ENCODE measurements at places on chromosomes 4 and X.

GRCh38 chrX:9785254-9785943 lies 830 bp upstream of the SHROOM2 start:
- no peaks in the 10 kb centered on the region for H3K27me3 ChIP-seq
- DNase-seq, result no peak
- H3K4me1 ChIP-seq, result peaks cover 25% of the 10 kb centered on the region
- H3K27ac ChIP-seq, result no peak overlapping the region

GRCh38 chrX:40603446-40603845 lies 19.8 kb upstream of the MPC1L start:
- peaks cover 16% of the 10 kb centered on the region for H3K36me3 ChIP-seq
- H3K27ac ChIP-seq, result no peak overlapping the region
- DNase-seq, result no peak
- H3K27me3 ChIP-seq, result no peaks in the 10 kb centered on the region

GRCh38 chr4:41747230-41748055 lies 1.1 kb downstream of the PHOX2B start:
- peaks cover 1% of the 10 kb centered on the region for H3K36me3 ChIP-seq
- no peak overlapping the region for H3K27ac ChIP-seq
- H3K27me3 ChIP-seq, result peaks cover 90% of the 10 kb centered on the region
- DNase-seq, result no peak

- no peak for DNase-seq
- H3K4me1 ChIP-seq, result no peaks in the 10 kb centered on the region
- H3K36me3 ChIP-seq, result no peaks in the 10 kb centered on the region
- no peak overlapping the region for H3K27ac ChIP-seq
- no peaks in the 10 kb centered on the region for H3K27me3 ChIP-seq
Observed at GRCh38 chrX:76893930-76894329, 466.4 kb downstream of the MAGEE1 start.

GRCh38 chr4:112213091-112213490 lies 18.5 kb upstream of the AP1AR start:
- H3K27me3 ChIP-seq, result peaks cover 29% of the 10 kb centered on the region
- no peaks in the 10 kb centered on the region for H3K4me1 ChIP-seq
- H3K36me3 ChIP-seq, result no peaks in the 10 kb centered on the region
- H3K4me3 ChIP-seq, result no peak overlapping the region

DNA sequence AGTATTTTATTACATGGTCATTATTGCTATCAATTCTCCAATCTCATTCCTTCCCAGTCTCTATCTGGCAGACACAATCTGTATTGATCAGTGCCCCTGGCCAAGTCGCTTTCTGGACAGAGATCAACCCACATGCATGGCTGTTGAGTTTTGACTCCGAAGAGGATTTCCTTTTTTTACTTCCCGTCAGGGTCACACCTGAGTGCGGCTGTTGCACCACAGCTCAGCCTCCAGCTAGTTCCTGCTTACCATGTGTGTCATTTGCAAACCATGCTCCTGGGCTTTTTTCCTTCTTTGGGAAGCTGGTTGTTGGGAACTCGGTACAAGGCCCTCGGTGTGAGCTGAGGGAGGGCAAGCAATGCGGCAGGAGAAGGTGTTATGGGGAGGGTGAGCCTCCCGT lies 11.7 kb downstream of the MAGED2 start:
- no peak for DNase-seq
- H3K36me3 ChIP-seq, result peaks cover 12% of the 10 kb centered on the region
- H3K4me1 ChIP-seq, result peaks cover 4% of the 10 kb centered on the region
- no peaks in the 10 kb centered on the region for H3K27me3 ChIP-seq
- no peak overlapping the region for H3K4me3 ChIP-seq

- no peak overlapping the region for H3K4me3 ChIP-seq
- H3K4me1 ChIP-seq, result peaks cover 22% of the 10 kb centered on the region
- H3K27ac ChIP-seq, result no peak overlapping the region
- DNase-seq, result no peak
- no peaks in the 10 kb centered on the region for H3K36me3 ChIP-seq
Observed at GRCh38 chr4:141772838-141773237, 136.5 kb downstream of the IL15 start.

DNA sequence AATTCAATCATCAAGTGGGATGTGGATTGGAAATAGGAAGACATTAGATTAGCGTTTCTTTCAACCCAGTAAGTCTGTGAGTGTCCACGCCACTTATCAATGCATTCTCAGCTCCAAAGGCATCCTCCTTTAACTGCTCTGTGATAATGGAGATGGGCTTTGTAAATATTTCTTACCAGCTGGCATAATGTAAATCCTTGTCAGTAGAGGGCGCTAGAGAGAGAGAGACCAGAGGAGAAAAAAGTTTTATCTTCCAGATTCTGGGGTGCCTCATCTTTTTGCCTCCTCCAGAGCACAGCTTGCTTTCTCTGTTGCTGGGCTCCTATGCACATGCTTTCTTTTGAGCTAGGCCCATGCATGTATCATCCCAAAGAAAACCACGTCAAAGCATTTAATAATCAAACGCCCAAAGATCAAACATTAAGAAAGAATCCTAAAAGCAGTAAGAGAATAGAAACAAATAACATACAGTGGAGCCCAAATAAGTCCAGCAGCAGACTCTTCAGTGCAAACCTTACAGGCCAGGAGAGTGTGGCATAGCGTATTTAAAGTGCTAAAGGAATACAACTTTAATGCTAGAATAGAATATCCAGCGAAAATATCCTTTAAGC lies 9.6 kb upstream of the MTMR1 start:
- H3K27me3 ChIP-seq, result no peaks in the 10 kb centered on the region
- no peak for DNase-seq
- H3K4me1 ChIP-seq, result no peaks in the 10 kb centered on the region
- H3K36me3 ChIP-seq, result no peaks in the 10 kb centered on the region

DNA sequence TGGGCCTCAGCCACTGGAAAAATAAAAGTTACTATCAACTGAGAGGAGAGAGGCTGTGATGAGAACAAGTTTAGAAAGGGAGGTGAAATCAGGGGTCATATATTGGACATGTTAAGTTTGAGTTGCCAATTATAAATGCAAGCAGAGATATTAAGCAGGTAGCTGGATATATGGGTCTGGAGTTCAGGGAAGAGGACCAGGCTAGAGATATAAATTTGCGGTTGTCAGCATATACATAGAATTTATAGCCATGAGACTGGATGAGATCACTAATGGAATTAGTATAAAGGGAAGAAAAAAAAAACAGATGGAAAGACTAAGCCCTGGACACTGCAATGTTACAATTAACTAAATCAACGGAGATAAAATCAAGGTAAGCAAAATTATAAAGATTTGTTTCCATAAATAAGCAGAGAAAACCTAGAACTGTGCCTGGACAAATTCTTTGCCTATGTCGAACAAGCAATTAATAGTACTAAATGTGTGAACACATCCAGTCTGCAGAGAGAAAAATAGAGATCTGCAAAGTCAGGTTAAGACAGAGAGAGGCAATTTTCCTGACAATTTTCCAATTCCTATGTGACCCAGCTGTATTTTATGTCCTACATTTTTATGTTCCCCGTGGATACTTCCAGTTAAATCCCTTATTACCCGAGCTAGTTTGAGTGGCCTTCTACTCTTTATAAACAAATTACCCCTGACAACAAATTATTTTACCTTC lies 265.4 kb downstream of the GASK1B start:
- no peak overlapping the region for H3K27ac ChIP-seq
- no peak for DNase-seq
- H3K27me3 ChIP-seq, result peaks cover 11% of the 10 kb centered on the region

GRCh38 chr4:110088670-110089069 lies 109.7 kb downstream of the ELOVL6 start:
- H3K27me3 ChIP-seq, result no peaks in the 10 kb centered on the region
- peaks cover 40% of the 10 kb centered on the region for H3K4me1 ChIP-seq
- no peak overlapping the region for H3K4me3 ChIP-seq
- H3K36me3 ChIP-seq, result no peaks in the 10 kb centered on the region

DNA sequence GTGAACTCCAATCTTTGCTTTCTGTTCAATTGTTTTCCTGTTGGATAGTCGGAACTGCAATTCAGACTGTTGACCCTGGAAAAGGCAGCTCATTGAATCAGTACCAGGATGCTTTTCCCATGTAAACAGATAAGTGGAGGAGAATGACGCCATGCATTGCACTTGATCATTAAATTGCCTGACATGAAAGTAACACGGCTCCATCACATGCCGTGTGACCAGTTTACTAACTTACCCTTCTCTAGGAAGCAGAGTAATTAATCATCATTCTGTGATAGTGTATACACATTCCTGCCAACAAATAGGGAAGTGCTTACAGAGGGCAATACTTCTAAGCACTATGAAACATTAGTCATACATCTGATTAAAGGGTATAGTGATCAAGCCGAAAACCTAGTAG lies 101.4 kb downstream of the PPARGC1A start:
- H3K4me1 ChIP-seq, result peaks cover 25% of the 10 kb centered on the region
- no peaks in the 10 kb centered on the region for H3K27me3 ChIP-seq
- H3K36me3 ChIP-seq, result peaks cover 16% of the 10 kb centered on the region
- H3K4me3 ChIP-seq, result no peak overlapping the region
- H3K27ac ChIP-seq, result peak overlapping the region; percentile 88

DNA sequence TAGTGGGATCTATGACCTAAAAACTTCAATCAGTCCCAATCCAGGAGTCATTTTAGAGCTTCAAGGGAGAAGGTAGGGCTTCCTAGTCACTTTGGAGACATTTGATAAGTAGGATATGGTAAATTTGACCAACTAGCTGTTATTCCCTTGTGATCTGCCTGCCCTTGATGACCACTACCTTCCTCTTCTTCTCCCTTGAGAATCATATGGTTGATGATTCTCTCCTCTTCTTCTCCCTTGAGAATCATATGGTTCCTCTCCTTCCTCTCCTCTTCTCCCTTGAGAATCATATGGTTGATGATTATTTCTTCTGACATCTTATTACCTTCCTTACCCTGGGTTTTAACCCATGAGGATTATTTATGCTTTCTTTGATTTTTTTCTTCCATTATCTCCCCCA lies 482.6 kb upstream of the TENM3 start:
- H3K4me3 ChIP-seq, result no peak overlapping the region
- H3K27ac ChIP-seq, result no peak overlapping the region
- no peak for DNase-seq

DNA sequence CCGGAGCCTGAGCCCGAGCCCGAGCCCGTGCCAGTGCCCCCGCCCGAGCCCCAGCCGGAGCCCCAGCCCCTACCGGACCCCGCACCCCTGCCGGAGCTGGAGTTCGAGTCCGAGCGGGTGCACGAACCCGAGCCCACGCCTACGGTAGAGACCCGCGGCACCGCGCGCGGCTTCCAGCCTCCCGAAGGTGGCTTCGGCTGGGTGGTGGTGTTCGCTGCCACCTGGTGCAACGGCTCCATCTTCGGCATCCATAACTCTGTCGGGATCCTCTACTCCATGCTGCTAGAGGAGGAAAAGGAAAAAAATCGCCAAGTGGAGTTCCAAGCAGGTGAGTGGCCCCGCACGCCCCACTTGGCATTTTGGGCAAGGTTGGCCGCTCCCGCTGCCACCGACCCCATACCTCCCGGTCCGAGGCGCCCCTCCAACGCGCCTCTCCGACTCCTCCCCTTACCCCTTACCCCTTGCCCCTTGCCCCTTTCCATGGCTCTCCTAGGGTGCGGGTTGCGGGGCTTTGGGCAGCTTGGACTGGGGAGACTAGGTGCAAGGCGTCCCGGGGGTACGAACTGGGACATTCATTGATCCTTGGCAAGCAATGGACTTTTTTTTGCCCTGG lies 553 bp downstream of the SLC16A2 start:
- peak; percentile 79 for DNase-seq
- no peaks in the 10 kb centered on the region for H3K36me3 ChIP-seq
- peaks cover 26% of the 10 kb centered on the region for H3K4me1 ChIP-seq

DNA sequence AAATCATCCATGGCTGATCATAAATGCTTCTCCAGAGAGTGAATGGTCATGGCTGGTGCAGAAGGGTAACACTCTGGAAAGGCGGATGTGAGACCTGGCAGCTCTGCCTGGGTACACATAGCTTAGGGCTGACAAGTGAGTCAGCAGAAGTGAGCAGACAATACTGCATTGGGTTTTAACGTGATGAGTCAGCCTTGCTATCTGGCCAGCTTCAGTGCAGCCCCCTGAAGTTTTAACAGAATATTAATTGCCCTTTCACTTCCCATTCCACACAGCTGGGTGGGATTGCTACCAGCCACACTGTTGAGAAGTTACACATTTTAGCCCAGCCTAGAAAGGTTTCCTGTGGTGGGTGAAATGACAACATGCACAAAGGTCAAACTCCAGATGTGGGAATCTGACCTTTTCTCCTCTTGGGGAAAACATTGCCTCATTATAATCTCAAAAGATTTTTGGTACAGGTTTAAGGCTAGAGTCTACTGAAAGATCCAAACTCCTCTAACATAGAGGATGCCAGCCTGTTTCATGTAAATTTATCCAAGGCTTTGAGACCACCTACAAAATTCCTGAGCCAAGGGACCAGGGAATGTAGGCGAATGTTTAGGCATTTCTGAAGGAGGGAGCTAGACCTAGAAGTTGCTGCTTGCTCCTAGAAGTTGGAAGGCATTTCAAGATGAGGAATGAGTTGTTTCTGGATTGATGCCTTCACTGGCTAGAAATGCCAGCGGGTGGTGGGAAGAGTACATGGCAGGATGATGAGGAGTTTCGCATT lies 230.3 kb upstream of the PGRMC2 start:
- H3K4me3 ChIP-seq, result peak overlapping the region; percentile 2
- no peak for DNase-seq
- peaks cover 4% of the 10 kb centered on the region for H3K36me3 ChIP-seq
- peaks cover 72% of the 10 kb centered on the region for H3K4me1 ChIP-seq

DNA sequence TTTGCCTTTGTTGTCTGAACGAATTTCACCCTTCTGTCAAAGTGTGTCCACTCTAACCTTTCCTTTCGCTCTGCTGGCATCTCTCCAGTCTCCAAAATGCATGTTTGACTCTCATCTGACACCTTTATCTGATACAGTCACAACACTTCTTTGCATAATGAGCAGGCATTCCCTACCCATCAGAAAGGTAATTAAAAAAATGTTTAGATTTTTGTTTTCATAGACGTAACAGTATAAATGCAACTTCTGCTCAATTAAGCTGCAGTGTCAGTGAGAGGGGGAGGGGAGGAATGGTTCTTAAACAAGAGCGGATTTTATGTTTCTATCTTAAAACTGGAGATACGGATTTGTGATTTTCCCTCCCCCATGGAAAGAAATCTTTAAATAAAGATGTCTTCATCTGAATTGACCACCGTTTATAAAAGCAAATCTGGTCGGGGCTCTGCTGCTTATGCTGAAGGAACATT lies 70.2 kb downstream of the CXXC4 start:
- no peaks in the 10 kb centered on the region for H3K36me3 ChIP-seq
- DNase-seq, result no peak
- no peak overlapping the region for H3K4me3 ChIP-seq
- H3K27ac ChIP-seq, result no peak overlapping the region
- H3K4me1 ChIP-seq, result peaks cover 18% of the 10 kb centered on the region

DNA sequence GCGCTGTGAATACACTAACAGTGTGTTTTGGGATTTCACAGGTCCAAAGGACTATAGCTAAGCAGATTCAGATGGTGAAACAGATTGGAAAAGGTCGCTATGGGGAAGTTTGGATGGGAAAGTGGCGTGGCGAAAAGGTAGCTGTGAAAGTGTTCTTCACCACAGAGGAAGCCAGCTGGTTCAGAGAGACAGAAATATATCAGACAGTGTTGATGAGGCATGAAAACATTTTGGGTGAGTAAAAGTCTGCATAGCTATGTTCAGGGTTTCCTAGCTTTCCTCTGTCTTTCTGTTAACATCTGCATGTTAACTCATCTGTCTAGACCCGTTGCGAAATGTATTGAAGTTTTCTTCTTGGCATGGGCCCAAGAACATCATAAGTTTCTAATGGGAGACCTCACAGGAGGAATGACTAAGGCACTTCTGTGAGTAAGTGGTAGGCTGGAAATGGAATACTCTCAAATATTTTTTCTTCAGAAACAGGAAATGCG lies 372.1 kb downstream of the BMPR1B start:
- H3K27ac ChIP-seq, result peak overlapping the region; percentile 94
- H3K4me3 ChIP-seq, result peak overlapping the region; percentile 65
- H3K27me3 ChIP-seq, result no peaks in the 10 kb centered on the region
- no peak for DNase-seq
- peaks cover 31% of the 10 kb centered on the region for H3K4me1 ChIP-seq

- no peak overlapping the region for H3K4me3 ChIP-seq
- H3K4me1 ChIP-seq, result peaks cover 54% of the 10 kb centered on the region
- H3K27ac ChIP-seq, result peak overlapping the region; percentile 2
Observed at GRCh38 chr4:123893011-123893981, 496.7 kb downstream of the SPRY1 start.

Data from osteocyte (in vitro differentiated cells).